ENCODE measurements at places on chromosomes 2 and 18. TPM values are rescaled to one million over a fixed set of nuclear protein-coding genes. Genes with fewer than 3 reads are reported as not detected.

SH3YL1 gene
- total RNA-seq, result 24.0 TPM

ITGB6 gene
- not detected for total RNA-seq

ATAD2B gene
- total RNA-seq, result 10.9 TPM

CABYR gene
- 4.9 TPM for total RNA-seq

DNA sequence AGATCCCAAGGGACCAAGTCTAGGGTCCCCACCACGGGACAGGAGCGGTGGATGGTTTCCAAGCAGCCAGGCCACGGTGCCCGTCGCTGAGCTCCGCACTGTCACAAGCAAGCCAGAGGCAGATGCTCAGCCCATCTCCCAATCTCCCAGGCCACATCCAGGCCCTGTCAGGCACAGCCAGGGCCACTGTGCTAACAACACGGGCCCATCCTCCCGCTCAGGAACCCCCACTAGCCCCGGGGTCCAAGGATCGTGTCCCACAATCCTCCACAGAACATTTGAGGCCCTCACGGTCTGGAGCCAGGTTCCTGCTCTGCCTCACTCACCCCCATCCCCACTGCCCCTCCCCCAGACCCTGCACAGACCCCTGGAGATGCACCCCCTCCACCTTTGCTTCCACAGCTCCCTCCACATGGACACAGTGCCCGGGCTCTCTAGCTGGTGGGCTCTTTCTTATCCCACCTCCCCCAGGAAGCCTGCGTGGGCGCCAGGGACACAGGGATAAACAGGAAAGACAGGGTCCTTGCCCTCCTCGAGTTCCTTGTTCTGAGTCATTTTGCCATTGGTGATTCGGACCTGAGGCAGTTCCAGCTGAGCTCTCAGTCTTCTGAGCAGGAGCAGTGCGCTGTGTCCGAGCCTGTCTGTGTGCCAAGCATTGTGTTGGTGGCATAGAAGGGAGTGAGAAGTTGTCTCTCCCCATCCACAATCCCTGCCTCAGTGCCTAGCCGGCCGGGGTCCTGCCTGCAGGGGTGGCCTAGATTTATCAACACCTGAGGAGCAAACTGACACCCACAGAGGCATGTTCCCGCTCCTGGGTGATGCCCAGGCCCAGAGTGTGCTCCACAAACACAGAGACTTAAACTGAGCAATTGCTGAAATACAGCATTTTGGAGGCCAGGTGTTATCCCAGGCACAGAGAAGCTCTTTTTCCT, 7.0 kb downstream of the CROCC2 start:
- peak; percentile 72 for DNase-seq

DNA sequence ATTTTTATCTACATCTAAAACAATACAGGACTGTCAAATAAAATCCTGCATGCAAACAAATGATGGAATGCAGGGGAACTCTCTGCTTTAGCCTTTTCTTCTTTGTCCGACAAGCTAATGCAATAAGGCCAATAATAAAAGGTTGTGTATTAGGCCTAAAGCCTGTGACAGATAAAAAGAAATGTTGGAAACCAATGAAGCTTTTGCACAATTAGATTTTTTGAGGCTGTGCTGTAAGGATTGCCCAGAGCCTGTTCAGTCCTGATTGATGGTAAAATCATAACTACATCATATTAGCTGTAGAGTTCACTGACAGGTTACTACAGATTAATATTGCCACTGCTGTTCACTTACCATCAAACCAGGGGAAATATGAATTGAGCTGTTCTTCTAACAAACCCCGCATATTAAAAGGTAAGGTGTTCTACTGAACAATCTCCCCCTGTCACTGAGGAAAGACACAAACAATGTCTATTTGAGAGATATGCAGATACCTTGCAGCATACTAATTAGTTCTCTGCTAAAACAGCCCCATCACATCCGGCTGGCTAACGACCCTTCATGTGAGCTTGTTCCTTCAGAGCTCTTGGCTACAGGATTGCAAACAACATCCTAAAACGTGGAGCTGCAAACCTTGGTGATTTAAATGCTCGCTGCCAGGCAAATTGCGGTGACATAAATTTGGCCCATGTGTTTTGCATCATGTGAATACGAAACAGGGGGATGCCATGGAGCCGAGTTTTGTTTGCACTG, 305.4 kb downstream of the MTX2 start:
- no peak for DNase-seq

CYP1B1 gene
- total RNA-seq, result 56.0 TPM

- DNase-seq, result no peak
Observed at GRCh38 chr18:46054956-46055837, 16.9 kb downstream of the PSTPIP2 start.

DNA sequence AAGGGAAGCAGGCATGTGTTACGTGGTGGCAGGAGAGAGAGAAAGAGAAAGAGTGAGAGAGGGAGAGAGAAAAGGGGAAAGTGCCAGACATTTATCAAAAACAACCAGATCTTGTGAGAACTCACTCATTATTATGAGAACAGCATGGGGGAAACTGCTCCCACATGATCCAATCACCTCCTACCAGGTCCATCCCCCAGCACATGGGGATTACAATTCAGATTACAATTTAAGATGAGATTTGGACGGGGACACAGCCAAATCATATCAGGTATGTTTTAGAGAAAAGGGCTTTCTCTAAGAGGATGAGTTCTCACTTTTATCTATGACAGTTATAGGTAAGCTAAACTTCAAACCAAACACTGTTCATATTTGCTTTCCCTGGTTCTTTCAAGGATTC, 597.3 kb upstream of the PIK3C3 start:
- no peak for DNase-seq

ASNSD1 gene
- total RNA-seq, result 63.4 TPM

ZNF236 gene
- total RNA-seq, result 12.4 TPM

GRCh38 chr2:239528146-239528545, 127.3 kb upstream of the HDAC4 start:
- DNase-seq, result no peak

- peak; percentile 50 for DNase-seq
Observed at GRCh38 chr18:24627644-24628315, 167.3 kb downstream of the HRH4 start.

CCDC74B gene
- total RNA-seq, result 3.8 TPM

DNA sequence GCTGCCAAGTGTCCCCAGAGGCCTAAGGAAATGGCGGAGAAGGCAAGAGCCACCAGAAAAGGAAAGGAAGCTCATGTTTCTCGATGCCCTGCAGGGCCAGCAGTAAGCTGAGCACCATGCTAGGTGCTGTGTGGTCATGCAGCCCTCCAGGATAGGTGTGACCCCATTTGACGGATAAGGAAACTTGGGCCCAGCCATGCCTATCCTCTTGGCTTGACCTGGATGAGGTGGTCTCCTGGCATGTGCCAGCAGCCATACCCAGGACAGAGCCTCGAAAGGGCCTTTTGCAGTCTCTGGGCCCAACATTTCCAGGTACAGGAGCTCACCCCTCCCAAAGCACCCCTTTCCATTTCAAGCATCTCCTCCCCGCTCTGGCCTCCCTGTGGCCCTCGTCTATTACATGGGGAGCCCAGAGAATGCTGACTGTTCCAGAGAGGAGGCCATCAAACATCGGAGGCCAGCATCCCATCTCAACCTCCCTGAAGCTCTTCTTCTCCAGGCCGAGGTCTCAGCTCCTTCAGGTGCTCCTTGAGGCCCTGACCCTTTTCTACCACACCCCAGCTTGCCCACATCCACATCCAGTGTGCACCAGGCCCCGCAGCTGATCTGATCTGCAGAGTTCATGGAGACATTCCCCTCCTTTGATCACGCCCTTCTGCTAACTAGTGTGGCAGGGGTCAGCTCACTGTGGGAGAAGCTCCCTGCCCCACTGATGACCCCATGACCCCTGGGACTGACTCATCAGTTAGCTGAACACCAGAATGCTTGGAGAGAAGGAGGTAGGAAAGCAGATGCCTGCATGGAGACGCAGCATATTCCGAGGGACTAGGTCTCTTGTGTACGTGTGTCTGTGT, 208.4 kb downstream of the TNS1 start:
- no peak for DNase-seq

GRCh38 chr2:109466674-109467575, 146.8 kb downstream of the SEPTIN10 start:
- DNase-seq, result peak; percentile 81

- peak; percentile 88 for DNase-seq
Observed at GRCh38 chr2:234249873-234250272, 199.4 kb downstream of the SPP2 start.

FBLN7 gene
- 0.11 TPM for total RNA-seq

DNA sequence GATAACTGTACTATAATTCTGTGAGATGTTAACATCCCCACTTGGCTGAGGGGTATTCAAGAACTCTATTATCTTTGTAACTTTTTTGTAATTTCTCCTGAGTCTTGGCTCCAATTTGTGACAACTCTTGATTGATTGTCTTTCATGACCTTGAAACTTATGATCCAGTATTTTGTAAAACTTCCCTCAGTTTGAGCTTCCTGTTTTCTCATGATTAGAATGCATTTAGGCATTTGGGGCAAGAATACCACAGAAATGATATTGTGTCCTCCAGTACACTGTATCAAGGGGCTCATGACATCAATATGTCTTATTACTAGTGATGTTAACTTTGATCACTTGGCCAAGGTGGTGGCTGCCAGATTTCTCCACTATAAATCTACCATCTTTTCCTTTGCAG, 37.4 kb downstream of the PNO1 start:
- no peak for DNase-seq

UPP2 gene
- total RNA-seq, result not detected

- no peak for DNase-seq
Observed at GRCh38 chr2:77590298-77590917, 68.2 kb upstream of the LRRTM4 start.

DNA sequence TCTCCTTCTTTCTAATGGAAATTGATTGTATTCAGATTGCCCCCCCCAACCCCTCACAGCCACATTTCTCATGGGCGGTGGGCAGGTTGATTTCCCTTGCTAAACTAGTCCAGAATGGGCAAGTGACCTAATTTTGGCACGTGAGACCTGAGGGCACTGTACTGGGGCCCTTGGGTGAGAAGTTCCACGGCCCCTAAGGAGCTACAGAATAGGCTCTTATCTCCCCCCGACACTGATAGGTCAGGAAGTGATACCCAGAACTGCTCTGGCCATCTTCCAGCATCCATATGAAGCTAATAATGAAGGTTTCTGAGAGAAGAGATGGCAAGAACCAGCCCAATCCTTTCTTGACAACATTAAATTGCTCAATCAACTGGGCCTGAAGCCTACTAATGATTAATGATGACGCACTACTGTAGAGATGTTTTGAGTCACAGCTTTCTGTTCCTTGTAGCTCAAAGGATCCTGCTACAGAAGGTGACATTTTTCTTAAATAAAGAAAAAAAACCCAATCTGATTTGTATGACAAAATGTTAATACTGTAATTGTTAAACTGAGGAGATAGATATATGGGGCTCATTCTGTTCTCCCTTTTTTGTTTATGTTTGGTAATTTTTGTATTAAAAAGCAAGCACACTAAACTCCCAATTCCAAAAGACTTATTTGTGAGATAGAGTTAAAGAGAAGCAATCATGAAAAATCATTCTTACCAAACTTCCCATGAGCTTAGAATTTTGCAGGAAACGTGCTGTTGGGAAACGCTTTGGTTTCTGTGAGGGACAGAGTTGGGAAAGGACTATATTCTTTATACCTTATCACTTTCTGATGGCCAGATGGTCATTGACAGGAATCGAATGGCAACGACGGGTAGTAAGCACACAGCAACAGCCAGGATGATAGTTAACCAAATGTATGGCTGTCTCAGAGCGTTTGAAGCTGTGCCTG, 28.2 kb upstream of the NARS1 start:
- DNase-seq, result peak; percentile 94

DNA sequence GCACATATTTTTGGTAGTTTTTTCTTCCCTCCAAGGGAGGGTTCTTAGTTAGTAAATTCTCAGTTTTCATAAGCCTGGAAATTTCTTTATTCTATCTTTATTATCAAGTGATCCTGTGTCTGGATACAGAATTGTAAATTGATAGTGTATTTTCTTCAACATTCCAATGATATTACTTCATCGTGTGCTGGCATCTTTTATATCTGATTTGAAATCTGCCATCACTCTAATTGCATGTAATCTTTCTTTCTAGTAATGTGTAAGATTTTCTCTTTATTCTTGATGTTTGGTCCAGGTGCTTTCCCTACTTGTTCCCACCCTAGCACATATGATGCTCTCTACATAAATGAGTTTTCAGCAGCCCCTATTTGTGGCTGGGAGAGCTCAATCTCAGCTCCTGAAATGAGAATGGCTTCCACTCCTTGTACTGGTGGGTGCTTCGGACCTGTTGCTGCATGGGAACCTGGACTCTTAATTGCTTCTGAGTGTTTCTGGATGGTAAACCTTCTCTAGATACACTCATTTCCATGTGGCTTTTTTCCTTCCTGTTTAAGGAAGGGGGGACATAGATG, 102.7 kb downstream of the SMIM21 start:
- no peak for DNase-seq

- peak; percentile 28 for DNase-seq
Observed at GRCh38 chr18:74994502-74995418, 214.2 kb downstream of the PTGR3 start.

SELENOI gene
- 19.8 TPM for total RNA-seq

CROCC2 gene
- under 0.01 TPM for total RNA-seq

DNA sequence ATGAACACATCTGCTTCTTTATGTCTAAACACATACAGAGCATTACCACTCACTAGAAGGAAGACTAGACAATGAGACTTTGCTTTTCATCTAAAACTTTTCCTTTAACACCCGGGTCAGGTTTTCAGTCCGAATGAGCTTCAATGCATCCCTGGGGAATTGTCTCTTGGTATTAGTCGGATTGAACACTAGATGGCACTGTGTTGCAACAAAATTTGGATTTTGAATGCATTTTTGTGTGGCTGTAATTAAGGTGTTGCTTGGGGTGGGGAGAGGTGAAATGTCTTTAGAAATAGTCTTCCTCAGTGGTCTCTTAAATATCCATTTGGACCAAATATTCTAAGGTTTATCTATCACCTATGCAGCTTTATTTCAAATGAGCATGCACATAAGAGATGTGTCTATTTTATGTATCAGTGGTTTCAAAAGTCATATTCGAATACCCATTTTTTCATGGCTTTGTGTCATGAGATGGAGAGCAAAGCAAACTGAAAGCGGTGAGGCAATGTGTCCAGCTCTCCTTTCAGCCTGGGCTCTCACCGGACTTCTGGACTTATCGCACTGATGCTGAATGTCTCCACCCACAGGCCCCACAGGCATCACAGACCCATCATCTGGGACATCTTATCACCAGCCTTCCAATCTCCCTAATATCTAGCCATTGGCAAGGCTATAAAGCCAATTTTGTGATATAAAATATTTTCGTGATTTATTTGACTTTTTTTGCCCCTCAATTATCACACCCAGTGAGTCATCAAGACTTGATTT, 510.3 kb downstream of the RNF144A start:
- DNase-seq, result peak; percentile 89

- no peak for DNase-seq
Observed at GRCh38 chr2:229601936-229602335, 112.4 kb downstream of the DNER start.

GRCh38 chr18:5571666-5572065, 27.9 kb upstream of the EPB41L3 start:
- no peak for DNase-seq

DNA sequence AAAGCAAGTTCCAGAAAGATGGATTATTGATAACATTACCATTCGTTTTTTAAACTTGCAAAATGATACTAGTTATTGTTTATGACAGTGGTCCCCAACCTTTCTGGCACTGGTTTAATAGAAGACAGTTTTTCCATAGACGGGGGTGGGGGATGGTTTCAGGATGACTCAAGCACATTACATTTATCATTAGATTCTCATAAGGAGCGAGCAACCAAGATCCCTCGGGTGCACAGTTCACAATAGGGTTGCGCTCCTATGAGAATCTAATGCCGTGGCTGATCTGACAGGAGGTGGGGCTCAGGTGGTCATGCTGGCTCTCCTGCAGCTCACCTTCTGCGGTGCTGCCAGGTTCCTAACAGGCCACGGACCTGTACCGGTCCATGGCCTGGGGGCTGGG, 86.2 kb downstream of the BCL2 start:
- no peak for DNase-seq

ACVR1 gene
- 31.3 TPM for total RNA-seq

GRCh38 chr2:108967757-108968156, 21.3 kb downstream of the EDAR start:
- DNase-seq, result no peak
